ENCODE measurements at places on chromosomes 1 and 21. TPM values are rescaled to one million over a fixed set of nuclear protein-coding genes. Genes with fewer than 3 reads are reported as not detected.

FLG2 gene
- polyA plus RNA-seq = not detected

OR6N1 gene
- not detected for polyA plus RNA-seq

BEND5 gene
- 13.6 TPM for polyA plus RNA-seq

THRAP3 gene
- polyA plus RNA-seq = 97.8 TPM

SDC3 gene
- not detected for polyA plus RNA-seq

PLPPR5 gene
- not detected for polyA plus RNA-seq

GRCh38 chr1:246506674-246507481 is at the start of gene SMYD3:
SMYD3 (minus strand) TSS chr1:246507279.
- H3K36me3 ChIP-seq = no peaks in the 10 kb centered on the region
- peaks cover 49% of the 10 kb centered on the region for H3K4me1 ChIP-seq
- H3K4me3 ChIP-seq = peak within 1 kb of the TSS; percentile 94
- H3K27me3 ChIP-seq = no peaks in the 10 kb centered on the region

DNA sequence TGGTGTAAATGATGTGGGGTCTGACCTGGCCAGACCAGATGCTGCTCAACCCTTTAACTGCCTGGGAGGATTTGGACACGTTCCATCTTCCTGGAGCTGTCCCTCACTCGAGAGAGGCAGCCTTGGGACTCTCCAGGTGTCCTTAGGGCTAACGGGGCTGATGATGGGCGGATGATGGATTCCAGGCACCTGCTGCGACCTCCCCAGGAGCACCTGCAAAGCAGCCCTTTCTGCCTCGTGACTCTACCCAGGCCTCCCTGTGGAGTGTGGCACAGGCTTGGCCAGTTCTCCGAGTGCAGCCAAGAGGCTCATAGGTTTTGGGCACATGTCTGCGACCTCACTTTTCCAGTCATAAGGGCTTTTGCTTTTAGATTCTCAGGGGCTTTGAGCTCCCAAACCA is 12.3 kb upstream of the TRIM17 start:
- H3K27me3 ChIP-seq = peaks cover 47% of the 10 kb centered on the region
- no peak for DNase-seq
- no peaks in the 10 kb centered on the region for H3K36me3 ChIP-seq
- H3K27ac ChIP-seq = no peak overlapping the region
- H3K4me1 ChIP-seq = no peaks in the 10 kb centered on the region

DNA sequence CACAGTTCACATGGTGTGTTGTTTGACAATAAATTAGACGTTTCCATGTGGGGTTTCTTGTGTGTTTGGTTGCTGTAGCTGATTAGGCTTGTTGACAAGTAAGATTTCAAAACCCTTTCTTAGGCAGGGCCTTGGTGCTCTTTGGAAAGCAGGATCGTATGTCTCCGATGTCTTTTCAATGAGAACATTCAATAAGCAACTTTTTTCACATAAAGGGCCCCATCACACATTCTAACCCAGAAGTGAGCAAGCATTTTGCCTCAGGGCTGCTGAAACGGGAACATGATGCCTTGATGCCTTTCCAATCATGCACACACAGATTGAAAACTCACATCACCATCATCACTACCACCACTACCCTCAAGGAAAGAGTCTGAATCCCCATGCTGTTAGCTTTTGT is 33.1 kb downstream of the LPAR3 start:
- no peak for DNase-seq
- no peaks in the 10 kb centered on the region for H3K27me3 ChIP-seq
- H3K4me3 ChIP-seq = no peak overlapping the region
- H3K4me1 ChIP-seq = peaks cover 62% of the 10 kb centered on the region

- H3K27me3 ChIP-seq = no peaks in the 10 kb centered on the region
- H3K4me3 ChIP-seq = no peak overlapping the region
- DNase-seq = no peak
- H3K4me1 ChIP-seq = peaks cover 6% of the 10 kb centered on the region
- no peak overlapping the region for H3K27ac ChIP-seq
- H3K36me3 ChIP-seq = peaks cover 57% of the 10 kb centered on the region
Observed at GRCh38 chr1:173149887-173150286, 57.2 kb downstream of the TNFSF4 start.

GRCh38 chr1:195979646-195980045 is 628.6 kb downstream of the KCNT2 start:
- H3K27me3 ChIP-seq = no peaks in the 10 kb centered on the region
- no peak for DNase-seq
- no peaks in the 10 kb centered on the region for H3K4me1 ChIP-seq
- H3K4me3 ChIP-seq = no peak overlapping the region
- no peak overlapping the region for H3K27ac ChIP-seq

GRCh38 chr1:204530932-204531331 is 14.7 kb downstream of the MDM4 start:
- peak overlapping the region; percentile 10 for H3K4me3 ChIP-seq
- peaks cover 95% of the 10 kb centered on the region for H3K36me3 ChIP-seq
- DNase-seq = no peak

GRCh38 chr21:19510653-19511052 is 1107.1 kb upstream of the TMPRSS15 start:
- no peaks in the 10 kb centered on the region for H3K4me1 ChIP-seq
- no peak for DNase-seq
- no peak overlapping the region for H3K4me3 ChIP-seq
- no peaks in the 10 kb centered on the region for H3K27me3 ChIP-seq
- no peak overlapping the region for H3K27ac ChIP-seq

DNA sequence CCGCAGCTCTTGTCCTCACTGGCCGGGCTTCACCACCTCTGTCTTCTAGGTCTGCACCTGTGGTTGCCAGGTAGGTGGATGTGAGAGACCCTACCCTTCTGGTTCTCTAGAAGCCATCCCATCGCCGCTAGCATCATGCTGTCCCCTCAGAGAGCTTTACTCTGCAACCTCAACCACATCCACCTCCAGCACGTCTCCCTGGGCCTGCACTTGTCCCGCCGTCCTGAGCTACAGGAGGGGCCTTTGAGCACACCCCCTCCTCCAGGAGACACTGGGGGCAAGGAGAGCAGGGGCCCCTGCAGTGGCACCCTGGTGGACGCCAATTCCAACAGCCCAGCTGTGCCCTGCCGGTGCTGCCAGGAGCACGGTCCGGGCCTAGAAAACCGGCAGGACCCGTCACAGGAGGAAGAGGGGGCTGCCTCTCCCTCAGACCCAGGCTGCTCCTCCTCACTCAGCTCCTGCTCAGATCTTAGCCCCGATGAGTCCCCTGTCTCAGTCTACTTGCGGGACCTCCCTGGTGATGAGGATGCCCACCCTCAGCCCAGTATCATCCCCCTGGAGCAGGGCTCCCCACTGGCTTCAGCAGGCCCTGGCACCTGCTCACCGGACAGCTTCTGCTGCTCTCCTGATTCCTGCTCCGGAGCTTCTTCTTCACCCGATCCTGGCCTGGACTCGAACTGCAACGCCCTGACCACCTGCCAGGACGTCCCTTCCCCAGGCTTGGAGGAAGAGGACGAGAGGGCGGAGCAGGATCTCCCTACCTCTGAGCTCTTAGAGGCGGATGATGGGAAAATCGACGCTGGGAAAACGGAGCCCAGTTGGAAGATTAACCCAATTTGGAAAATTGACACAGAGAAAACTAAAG is 1.2 kb downstream of the RUSC1 start:
- DNase-seq = no peak
- no peaks in the 10 kb centered on the region for H3K36me3 ChIP-seq
- H3K27ac ChIP-seq = no peak overlapping the region
- H3K4me1 ChIP-seq = peaks cover 38% of the 10 kb centered on the region
- peak overlapping the region; percentile 84 for H3K4me3 ChIP-seq

DNA sequence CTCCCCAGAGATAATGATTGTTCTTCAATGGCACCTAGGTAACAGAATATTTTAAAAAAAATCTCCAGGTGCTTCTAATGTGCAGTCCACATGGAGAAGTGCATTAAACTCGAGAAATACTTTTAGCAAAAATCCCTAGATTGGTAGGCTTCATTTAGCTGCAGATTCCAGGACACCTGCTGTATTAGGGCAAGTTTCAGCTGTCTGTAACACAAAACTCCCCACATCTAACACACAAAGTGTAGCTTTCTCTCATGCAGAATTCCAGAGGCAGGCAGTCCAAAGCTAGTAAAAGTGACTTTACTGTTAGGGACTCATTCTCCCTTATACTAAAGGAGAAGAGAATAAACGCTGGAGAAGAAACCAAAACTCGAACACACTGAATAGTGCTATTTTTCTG is 1414.3 kb upstream of the B3GALT2 start:
- H3K36me3 ChIP-seq = no peaks in the 10 kb centered on the region
- no peak overlapping the region for H3K4me3 ChIP-seq
- DNase-seq = no peak
- no peaks in the 10 kb centered on the region for H3K27me3 ChIP-seq
- no peak overlapping the region for H3K27ac ChIP-seq

DNA sequence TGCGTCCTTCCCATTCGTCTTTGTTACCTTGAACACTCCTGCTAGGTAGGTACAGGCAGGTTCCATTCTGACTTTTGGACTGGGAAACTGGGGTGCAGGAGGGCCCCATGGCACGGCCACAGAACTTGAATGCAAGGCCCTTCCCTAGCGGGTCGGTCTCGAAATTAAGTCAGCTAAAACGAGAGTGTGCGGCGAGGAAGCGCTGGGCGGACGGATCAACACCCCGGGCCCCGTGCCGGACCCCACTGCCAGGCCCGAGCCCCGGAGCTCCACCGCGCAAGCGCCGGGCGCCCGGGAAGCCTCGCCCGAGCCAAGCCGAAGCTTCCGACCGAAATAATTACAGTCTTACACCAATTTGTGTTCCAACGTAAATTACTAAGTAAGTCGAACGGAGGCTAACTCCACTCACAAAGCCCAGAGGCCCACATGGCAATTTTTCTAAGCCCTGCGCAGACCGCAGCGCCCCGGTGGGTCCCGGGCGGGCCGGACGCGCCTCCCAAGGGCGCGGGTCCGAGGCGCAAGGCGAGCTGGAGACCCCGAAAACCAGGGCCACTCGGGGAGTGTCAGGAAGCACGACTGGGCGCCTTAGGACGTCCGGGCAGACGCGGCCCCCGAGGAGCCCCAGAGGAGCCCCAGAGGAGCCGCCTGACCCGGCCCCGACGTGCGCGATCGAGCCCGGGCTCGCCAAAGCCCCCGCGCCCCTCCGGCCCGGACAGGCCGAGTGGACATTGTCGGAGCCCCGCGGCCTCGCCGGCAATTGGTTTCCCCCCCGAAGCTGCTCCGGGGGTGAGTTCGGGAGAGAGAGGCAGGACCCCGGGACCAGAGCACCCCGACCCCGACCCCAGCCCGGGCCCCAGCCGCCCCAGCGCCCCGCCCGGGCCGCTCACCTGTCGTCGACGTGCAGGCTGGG is 624 bp downstream of the RIPK4 start:
- peak overlapping the region; percentile 50 for H3K4me3 ChIP-seq
- no peak overlapping the region for H3K27ac ChIP-seq
- DNase-seq = no peak
- H3K36me3 ChIP-seq = no peaks in the 10 kb centered on the region
- H3K4me1 ChIP-seq = peaks cover 48% of the 10 kb centered on the region

DNA sequence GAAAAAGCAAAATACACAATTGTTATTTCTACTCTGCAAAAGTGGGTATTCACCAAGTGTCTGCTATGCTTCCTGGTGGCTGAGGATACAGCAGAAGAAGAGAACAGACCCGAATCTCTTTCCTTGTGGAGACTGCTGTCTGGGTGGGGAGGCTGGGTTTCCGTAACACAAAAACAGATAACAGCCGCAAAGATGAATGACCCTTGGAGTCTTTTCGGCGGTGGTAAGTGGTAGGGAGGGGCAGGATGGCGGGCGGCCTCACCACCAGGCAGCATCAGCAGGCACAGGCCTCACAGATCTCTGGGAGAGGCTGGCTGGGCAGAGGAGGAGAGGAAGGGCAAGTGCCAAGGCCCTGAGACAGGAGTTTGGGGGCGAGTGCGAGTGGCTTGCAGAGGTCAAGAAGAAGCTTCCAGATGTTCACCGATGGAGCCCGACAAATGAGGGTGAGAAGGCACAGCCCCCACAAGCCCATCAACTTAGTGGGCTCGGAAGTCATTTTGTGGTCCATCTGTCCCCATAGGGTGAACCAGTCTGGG is 164.2 kb downstream of the RHOU start:
- no peaks in the 10 kb centered on the region for H3K36me3 ChIP-seq
- H3K27me3 ChIP-seq = peaks cover 2% of the 10 kb centered on the region
- no peak for DNase-seq
- no peak overlapping the region for H3K4me3 ChIP-seq
- H3K27ac ChIP-seq = no peak overlapping the region

- H3K4me1 ChIP-seq = no peaks in the 10 kb centered on the region
- no peak overlapping the region for H3K27ac ChIP-seq
- no peak for DNase-seq
- H3K27me3 ChIP-seq = no peaks in the 10 kb centered on the region
Observed at GRCh38 chr1:73104749-73105148, 822.4 kb upstream of the NEGR1 start.

DNA sequence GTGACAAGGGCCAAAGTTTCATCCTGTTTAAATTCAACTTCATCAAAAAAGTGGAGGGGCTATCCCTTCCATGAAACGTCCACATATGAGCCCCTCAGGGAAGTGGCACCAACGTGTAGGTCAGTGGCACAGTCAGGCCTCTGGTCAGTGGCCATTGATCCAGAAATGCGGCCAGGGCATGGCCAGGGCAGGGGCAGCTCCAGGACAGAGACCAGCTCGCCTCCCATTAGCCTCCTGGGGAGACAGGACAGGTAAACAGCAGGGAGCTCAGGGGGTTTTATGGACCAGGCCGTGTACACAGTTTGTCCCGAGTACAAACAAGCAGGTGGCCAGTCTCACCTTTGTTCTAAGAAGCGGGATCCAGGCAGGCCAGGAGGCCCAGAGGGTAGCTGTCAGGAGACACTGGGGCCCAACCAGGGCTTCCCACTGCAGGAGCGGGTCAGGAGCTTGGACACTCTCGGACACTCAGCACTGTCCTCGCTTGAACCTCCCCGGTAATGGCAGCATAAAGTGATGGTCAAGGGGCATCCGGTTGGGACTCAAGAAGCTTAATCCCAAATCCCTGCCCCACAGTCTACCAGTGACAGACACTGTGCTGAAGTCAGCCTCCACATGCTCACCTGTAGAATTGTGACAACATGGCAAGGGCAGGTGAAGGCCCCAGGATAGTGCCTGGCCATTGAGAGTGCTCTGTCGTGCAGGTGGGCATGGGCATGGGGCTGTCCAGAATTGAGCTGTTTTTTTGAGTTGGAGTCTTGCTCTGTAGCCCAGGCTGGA is 144.1 kb upstream of the ERRFI1 start:
- DNase-seq = no peak
- H3K27me3 ChIP-seq = no peaks in the 10 kb centered on the region
- H3K4me3 ChIP-seq = peak overlapping the region; percentile 73
- H3K27ac ChIP-seq = peak overlapping the region; percentile 98

DNA sequence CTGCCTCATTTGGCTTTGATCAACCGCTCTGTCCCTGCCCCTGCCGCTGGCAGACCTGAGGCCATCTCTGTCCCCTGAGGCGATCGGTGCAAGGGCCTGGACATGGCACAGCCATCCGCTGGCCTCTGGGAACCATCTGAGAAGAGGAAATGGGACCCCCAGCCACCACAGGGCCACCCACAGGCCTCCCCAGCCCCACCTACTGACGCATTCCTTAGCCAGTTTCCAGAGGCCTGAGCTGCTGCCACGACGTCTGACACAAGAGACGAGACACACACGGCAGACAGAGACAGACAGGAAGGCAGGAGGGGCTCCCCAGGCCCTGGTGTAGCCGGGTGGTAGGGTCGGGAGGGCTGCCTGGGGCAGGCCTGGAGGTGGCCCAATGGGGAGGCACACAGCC is 37.3 kb upstream of the EDN2 start:
- H3K4me1 ChIP-seq = peaks cover 6% of the 10 kb centered on the region
- H3K27ac ChIP-seq = no peak overlapping the region
- H3K36me3 ChIP-seq = no peaks in the 10 kb centered on the region
- DNase-seq = no peak
- H3K4me3 ChIP-seq = no peak overlapping the region
- no peaks in the 10 kb centered on the region for H3K27me3 ChIP-seq

GRCh38 chr1:108717774-108718316 is 5.1 kb downstream of the FNDC7 start:
- H3K4me3 ChIP-seq = no peak overlapping the region
- no peaks in the 10 kb centered on the region for H3K4me1 ChIP-seq
- H3K27ac ChIP-seq = no peak overlapping the region
- H3K27me3 ChIP-seq = peaks cover 3% of the 10 kb centered on the region
- DNase-seq = no peak
- H3K36me3 ChIP-seq = no peaks in the 10 kb centered on the region

Measured in naive thymus-derived CD8-positive, alpha-beta T cell (primary cell).